ENCODE measurements at places on chromosomes 6 and 20. TPM values are rescaled to one million over a fixed set of nuclear protein-coding genes. Genes with fewer than 3 reads are reported as not detected.

DNA sequence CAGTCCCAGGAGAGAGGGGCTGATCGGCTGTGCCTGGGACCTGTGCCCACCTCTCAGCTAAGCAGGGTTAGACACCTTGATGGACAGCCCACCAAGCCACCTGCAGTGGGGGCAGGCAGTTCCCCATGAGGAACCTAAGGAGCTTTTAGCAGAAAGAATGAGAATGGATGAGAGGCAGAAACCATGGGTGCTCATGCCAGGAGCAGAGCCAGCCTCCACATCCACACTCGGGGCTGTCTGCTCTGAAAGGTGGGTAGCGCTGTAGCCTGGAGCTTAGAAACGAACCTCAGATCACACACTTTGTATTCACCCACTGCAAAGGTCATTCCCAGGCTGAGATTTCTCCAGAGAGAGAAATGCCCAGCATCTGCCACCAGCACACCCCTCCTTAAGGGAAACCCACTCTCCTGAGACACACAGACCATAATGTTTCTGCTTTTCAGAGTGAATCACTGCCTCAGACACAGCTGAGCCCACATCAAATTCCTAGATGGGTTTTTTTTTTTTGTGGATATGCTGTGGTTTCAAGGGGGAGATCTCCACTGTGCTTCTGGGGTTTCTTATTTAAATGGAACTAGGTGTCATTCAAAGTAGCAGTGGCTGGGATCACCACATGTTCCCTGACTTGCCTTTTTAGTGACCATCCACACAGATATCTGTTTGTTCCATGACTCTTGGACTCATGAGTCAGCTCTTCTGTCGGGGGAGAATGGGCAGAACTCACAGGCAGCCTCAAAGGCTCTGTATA lies 218.9 kb downstream of the EYA2 start:
- H3K36me3 ChIP-seq: no peaks in the 10 kb centered on the region
- H3K27me3 ChIP-seq: no peaks in the 10 kb centered on the region
- peak; percentile 76 for DNase-seq
- H3K4me3 ChIP-seq: no peak overlapping the region
- H3K4me1 ChIP-seq: peaks cover 15% of the 10 kb centered on the region

GRCh38 chr6:4364172-4364571 lies 228.8 kb upstream of the ECI2 start:
- no peaks in the 10 kb centered on the region for H3K36me3 ChIP-seq
- no peak overlapping the region for H3K27ac ChIP-seq
- DNase-seq: no peak
- no peak overlapping the region for H3K4me3 ChIP-seq

DNA sequence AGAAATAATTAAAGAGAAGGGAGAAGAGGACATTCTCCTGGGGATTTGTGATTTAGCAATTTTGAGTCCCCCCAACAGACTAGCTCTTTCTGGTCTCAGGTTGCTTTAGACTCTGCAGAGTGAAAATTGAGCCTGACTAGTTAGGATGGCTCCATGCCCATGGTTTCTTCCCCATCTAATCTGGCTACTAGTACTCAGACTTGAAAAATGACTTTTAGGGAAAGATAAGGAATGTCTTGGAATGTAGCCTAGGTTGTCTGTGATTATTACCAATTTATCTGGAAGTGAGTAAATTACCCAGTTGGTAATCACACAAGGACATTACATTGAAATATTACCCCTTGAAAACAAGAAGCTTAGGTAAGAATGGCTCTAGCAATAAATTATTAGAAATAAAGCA lies 4.2 kb downstream of the BEND6 start:
- H3K27ac ChIP-seq: peak overlapping the region; percentile 72
- H3K4me1 ChIP-seq: peaks cover 41% of the 10 kb centered on the region
- peak overlapping the region; percentile 11 for H3K4me3 ChIP-seq
- H3K36me3 ChIP-seq: no peaks in the 10 kb centered on the region
- DNase-seq: no peak
- H3K27me3 ChIP-seq: no peaks in the 10 kb centered on the region

Gene DEFB132
- total RNA-seq: not detected

Gene ZC2HC1B
- total RNA-seq: not detected

Gene B3GALT4
- total RNA-seq: 3.8 TPM
